ENCODE measurements at places on chromosomes 5 and 9.

DNA sequence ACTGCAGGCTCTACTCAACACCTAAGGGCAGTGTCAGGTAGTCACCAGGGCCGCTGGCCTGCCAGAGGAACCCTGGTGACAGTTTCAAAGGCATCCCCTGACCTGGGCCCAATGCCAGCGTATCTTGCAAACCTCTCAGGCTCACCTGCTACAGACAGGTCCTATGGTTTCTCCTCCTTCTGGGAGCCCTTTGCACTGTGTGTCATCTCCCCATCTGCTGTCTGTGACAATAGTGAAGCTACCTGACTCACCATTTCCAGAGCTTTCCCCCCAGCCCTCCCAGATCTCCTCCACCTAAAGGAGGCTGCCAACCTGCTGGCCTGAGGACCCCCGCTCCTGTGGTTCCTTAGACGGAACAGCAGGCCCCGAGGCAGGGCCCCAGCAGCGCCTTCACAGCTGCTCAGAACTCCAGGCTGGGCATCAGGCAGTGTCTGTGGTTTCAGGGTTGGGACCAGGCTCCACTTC is 203.1 kb downstream of the FSTL4 start:
- DNase-seq = no peak

- DNase-seq = no peak
These were observed 19.2 kb upstream of the SHB start for GRCh38 chr9:38088006-38088925.

- no peak for DNase-seq
These were observed 27.7 kb upstream of the SCGB3A1 start for GRCh38 chr5:180618829-180619562.

DNA sequence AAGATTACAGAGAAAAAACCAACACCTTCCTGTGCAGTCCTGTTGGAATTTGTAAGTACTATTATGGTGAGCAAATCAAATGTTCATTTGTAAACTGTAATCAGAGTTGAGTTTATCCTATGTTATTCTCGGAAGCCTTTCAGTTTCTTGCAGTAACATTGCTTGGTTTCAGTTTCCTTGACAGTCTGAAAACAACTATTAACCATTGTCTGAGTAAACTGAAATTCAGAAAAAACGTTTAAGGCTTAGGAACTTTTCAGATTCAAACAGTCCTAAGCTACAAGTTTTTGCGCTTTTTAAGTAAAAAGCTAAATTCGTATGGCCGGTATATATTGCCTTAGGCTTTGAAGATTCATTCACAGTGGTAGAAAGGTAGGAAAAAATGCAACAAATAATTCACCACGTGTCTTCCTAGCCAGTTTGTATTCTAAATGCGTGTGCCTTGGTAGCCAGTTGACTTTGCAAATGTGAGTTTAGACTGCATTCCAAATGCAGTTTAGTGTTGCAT is 2.5 kb downstream of the GPBP1 start:
- DNase-seq = no peak

- no peak for DNase-seq
These were observed 2.0 kb downstream of the SNX30 start for GRCh38 chr9:112752334-112753125.

GRCh38 chr5:106587-106986 is 14.6 kb downstream of the PLEKHG4B start:
- no peak for DNase-seq

DNA sequence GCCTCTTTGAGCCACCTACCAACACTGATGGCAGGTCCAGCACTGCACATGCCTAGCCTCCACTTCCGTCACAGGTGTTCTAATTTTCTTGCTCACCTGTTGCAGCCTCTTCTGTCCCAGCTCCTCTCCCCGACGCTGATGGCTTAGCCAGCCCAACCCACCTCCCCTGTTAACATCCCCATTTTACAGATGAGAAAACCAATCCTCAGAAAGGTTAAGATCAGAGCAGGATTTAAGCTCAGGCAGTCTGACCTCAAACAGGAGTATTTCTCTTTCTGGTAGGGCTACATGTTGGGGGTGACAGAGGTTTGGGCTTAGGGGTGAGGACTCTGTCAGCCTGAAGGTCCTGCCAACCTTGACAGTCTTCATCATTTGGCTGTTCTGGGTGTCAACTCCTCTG is 74.5 kb upstream of the PITX1 start:
- DNase-seq = no peak

DNA sequence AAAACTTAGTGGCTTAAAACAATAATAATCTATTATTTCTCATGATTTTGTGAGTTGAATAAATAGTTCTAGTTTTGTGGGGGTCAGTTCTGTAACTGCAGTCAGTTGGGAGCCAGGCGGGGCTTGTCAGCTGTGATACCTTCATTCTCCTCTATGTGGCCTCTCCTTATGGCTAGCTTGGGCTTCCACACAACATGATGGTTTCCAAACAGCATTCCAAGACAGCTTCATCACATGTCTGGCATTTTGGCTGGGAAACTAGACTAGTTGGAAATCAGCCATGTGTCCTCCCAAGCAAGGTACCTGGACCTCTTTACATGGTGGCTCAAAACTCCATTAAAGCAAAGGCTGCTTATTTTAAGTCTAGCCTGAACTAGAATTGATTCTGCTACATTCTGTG is 61.4 kb upstream of the RANBP3L start:
- peak; percentile 20 for DNase-seq

DNA sequence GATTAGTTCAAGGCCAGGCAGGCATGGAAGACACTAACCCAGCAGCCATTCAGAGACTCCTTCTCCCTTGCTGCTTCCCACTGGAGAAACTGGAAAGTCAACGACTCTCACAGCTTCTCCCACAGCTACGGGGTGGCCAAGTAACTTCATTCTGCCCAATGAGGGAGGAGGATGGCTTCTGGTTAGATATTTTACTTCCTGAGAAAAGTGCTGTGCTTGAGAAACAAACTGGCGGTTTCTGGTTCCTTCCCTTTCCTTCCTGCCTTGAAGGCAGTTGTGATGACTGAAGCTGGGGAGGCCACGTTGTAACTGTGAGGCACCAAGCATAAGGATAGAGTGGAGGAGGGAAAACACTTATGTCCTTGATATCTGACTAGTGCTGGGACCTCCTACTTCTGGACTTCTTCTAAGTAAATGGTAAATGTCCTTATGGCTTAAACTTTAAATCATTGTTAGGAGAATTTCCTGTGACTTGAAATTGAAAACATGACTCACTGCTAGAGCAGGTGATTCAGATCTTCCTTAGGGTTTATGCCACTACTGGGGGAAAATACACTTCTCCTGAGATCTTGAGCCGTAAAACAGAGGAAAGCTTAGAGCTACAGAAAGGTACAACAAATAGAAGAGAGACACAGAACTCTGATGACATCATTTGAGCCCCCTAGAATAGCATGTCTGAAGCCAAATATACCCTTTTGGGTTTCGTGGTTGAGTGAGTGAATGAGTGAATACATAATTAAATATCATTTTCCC is 3.1 kb upstream of the GNPDA1 start:
- DNase-seq = no peak

- DNase-seq = no peak
These were observed 14.8 kb upstream of the PLEKHG4B start for GRCh38 chr5:77170-77501.

DNA sequence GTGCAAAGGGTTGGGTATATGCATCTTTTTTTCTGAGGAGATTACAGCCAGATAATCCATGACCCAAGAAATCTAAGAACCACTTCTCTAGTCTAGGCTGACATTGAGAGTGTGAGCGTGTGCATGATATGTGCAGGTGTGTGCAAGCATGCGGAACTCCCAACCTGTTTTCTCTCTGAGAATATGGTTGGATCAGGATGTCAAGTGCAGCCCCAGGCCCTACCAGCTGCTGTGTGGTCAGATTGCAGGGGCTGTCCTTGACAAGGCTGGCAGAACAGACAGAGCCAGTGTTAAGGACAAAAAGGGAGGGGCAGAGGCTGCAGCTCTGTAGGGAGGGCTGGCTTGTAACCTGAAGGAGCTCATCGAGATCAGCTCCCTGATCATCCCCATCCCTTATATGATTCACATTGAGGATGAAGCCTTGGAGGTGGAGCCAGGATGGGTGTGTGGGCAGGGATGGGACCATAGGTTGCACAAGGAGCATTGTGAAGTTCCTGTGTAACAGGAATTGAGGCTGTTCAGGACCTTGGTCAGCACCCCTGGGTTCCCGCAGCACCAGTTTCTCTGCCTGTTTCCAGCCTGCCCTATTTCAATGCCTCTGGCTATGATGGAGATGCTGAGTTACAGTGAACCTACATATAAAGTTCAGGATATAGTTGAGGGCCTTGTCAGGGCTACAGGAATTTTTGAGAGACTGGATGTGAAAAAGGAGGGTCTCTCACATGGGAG is 52.6 kb upstream of the ARAP3 start:
- DNase-seq = no peak

GRCh38 chr5:144742361-144742760 is 571.7 kb downstream of the KCTD16 start:
- no peak for DNase-seq

DNA sequence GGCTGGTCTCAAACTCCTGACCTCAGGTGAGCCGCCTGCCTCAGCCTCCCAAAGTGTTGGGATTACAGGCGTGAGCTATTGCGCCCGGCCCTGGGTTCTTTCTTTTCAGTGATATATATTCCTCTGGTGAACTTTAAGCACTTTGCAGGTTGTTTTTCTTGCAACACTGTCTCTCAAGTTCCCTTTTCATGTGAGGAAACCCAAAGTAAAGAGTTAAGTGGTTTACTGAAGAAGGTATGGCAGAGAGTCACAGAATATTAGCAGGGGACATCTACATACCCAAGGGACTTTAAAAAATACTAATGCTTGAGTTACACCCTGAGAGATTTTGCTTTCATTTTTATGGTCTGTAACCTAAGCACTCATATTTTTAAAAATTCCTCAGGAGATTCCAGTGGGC is 6.7 kb upstream of the GAPT start:
- no peak for DNase-seq

- DNase-seq = no peak
These were observed 129.0 kb upstream of the ADAMTS16 start for GRCh38 chr5:5011151-5011550.

- DNase-seq = no peak
These were observed 175.6 kb downstream of the TMEM161B start for GRCh38 chr5:88092958-88093605.
